ENCODE measurements at places on chromosomes 6 and 20.

GRCh38 chr6:110322874-110323242, 35.3 kb downstream of the METTL24 start:
- no peak for DNase-seq

GRCh38 chr20:64099880-64100565, 7.3 kb downstream of the NPBWR2 start:
- DNase-seq: no peak

DNA sequence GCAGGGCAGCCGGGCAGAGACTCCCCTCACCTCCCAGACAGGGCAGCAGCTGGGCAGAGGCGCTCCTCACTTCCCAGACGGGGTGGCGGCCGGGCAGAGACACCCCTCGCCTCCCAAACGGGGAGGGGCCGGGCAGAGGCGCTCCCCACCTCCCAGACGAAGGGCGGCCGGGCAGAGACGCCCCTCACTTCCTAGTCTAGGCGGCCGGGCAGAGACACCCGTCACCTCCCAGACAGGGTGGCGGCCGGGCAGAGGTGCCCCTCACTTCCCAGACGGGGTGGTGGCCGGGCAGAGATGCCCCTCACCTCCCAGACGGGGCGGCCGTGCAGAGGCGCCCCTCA, 6.6 kb upstream of the PRIM2 start:
- DNase-seq: no peak

GRCh38 chr6:51045548-51045947, 226.9 kb downstream of the TFAP2B start:
- no peak for DNase-seq

GRCh38 chr6:165769884-165770283, 106.8 kb upstream of the PDE10A start:
- DNase-seq: no peak

GRCh38 chr20:25041813-25042530, 16.0 kb downstream of the ACSS1 start:
- DNase-seq: no peak

GRCh38 chr6:125784365-125784764, 6.4 kb upstream of the NCOA7 start:
- DNase-seq: no peak

DNA sequence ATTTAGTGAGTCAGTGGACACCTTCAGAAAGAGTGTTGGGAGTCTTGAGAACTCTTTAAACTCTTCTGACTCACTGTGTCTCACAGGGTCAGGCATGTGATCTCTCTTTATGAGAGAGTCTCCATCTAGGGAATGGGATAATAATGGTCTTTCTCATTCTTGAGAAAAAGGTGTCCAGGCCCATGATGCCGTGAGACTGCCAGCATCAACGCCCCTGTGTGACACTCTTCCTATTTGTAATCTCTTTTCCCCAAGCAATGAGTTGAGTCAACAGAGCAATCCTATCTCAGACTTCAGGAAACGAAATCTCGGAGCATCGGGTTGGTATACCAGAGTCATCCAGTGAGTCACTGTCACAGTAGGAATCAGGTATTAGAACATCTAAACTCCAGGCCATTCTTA, 82.3 kb upstream of the BMP2 start:
- DNase-seq: no peak

- no peak for DNase-seq
These were observed 670.6 kb downstream of the CD109 start for GRCh38 chr6:74366634-74367033.

DNA sequence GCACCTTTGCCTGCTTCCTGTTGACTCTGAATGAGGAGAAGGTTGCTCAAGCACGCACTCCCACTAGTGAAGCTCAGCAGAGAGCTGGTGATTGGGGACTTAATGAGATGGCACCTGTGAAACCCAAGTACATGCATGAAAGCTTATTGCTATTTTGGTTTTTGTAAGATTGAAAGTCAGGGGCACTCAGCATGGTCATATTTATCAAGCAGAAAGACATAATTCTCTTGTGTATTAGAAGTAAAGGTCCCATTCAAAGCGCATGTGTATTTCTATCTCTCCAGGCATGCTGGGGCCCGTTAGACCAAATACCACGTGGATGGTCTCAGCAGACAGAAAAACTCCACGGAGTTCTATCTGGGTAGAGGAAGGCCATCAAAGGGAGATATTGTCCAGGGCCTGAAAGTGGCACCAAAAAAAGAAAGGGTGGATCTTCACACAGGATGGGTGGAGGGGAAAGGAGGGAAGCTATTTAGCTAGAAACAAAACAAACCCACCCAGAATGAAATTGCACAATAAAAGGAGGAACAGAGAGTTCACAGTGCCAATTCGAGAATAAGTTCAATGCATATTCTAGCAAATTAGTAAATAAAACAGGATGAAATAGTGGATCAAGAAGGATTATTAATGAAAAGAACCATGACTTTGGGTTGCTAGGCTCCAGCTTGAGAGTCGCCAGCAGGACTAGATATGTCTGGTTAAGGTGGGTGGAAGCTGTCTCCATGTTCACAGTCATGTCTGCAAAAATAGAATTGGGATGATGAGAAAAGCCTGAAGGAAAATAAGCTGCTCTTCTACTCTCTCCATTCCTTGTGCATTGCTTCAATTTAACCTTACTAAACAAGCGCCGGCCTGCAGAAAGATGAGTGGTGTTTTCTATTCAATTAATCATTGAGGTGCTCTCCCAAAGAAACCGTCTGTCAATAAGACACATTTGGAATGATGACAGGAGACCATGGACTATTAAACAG, 224.9 kb upstream of the DTNBP1 start:
- no peak for DNase-seq

GRCh38 chr6:31528307-31528777, 420 bp upstream of the MCCD1 start:
- DNase-seq: no peak

- DNase-seq: no peak
These were observed 5.2 kb upstream of the ZC3H12D start for GRCh38 chr6:149489967-149490366.

DNA sequence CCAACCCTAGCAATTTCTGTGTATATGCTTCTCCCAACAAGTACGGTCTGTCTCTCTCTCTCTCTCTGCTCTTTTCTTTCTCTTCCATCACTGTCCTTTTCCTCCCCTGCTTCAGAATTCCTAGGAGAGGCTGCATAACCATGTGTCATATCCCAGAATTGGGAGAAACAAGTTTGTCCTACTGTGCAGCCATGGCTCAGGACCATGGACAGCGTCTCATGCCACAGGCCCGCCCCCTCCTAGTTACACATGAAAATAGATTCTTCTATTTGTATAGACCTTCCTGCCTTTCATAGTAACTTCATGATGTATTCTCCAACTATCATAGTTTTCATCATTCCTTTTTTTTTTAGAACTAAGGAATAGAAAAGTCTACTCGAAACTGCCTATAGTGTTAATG, 98.0 kb downstream of the FNDC1 start:
- no peak for DNase-seq

DNA sequence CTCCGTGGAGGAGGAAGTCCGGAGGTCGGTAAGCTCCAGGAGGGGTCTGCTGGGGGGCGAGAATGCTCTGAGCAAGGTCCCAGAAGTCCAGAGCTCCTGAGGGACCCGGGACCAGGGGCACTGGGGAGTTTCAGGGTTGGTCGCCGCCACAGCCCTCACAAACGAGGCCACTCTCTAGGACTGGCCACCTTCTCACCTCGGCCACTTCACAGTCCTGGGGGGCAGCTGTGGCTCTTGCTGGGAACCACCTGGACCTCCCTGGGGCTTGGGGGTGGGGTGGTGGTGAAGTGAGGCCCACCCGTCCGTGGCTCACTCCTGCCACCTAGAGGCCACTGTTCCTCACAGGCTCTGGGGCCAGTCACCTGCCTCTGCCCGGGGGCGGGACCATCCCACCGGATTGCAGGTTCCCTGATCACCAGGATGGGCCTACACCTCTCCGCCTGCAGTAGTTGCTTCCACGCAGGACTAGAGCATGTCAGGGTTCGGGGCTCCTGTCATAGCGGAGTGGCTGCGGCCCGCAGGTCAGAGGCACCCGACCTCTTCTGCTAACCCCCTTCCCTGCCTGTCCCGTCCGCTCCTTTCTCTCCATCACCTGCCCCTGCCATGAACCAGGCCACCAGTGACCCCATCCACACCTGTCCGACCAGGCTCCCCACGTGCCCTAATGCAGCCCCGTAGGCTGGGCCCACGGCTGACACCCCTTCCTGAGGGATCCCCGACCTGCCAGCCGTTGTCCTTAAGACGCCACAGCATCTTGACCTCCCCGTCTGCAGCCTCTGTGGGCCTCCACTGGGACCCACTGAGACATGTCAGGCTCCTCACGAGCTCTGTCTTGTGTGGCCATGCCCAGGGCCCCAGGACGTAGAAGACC, 5.1 kb upstream of the TCEA2 start:
- no peak for DNase-seq

GRCh38 chr6:137358273-137358672, 135.9 kb downstream of the OLIG3 start:
- DNase-seq: no peak

DNA sequence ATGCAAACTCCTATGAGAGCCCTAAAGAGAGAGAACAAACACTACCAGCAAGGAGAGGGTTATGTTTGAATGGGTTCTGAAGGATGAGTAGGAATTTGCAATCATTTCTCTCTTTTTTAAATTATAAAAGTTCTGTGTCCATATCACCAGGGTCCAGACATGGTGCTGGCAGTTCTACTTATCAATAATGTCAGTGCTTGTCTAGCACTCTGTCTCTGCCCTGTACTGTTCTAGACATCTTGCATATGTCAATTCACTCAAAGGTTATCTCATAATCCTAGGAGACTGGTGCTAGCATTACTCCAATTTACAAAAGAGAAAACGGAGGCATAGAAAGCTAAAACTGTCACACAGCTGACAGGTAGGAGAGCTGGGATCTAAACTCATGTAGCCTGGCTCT, 101.3 kb downstream of the VEGFA start:
- DNase-seq: no peak

GRCh38 chr20:36862857-36863668, 12.9 kb upstream of the TLDC2 start:
- no peak for DNase-seq

DNA sequence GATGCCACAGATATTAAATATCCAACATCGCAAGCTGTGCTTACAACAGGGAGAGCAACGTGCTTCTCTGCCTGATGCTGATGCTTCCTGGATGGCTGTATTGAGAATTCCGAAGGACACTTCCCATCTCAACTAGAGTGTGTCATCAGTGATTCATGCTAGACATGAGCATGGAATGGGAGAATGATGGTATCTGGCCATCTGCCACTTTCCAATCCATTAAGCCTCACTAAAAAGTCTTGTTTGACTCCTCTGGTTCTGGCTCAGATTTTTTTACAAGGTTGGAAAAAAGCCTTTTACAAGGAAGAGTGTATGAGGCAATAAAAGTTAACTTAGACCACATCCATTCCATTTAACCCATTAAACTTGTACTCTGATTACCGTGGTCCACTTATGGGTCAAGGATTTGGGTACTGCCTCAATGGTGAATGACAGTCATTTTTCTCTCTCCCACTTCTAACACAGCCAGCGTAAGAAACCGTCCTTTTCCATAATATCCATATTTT, 265.3 kb downstream of the UST start:
- no peak for DNase-seq

DNA sequence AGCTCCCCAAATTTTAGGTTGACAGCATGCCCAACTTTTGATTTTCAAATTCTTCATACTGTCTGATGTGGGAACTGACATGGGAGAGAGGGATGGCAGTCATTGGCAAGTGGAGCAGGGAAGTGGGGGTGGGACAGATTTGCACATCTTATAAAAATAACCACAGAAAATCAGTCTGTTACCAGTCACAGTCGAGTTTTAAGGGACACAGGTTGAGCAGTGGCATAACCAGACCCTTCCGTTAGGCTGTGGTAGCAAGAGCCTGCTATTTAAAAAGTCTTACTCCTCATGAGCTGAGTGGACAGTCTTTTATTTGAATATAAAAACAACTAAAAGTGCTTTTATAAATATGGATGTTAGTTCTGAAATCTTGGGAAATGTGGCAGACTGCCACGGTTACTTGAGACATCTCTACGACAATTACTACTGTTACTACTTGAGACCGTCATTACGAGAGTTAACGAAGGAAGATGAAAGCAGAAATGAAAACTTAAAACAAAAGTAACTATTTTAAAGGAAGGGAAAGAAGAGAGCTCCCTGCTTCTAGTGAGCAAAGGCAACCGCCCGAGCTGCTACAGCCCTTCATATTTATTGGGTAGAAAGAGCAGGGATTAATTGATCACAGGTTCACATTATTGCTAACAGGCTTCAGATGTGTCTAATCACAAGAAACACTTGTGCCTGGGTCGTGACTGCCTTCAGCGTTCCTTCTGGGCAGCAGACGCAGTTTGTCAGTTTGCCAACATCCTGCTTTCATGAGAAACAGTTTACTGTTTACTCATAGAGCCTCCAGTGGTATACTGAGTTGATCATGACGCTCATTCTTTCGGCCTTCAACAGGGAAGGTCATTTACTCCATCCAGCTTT, 71.3 kb downstream of the EFHC1 start:
- DNase-seq: no peak

- DNase-seq: no peak
These were observed 41.2 kb upstream of the PROKR2 start for GRCh38 chr20:5357946-5358345.

DNA sequence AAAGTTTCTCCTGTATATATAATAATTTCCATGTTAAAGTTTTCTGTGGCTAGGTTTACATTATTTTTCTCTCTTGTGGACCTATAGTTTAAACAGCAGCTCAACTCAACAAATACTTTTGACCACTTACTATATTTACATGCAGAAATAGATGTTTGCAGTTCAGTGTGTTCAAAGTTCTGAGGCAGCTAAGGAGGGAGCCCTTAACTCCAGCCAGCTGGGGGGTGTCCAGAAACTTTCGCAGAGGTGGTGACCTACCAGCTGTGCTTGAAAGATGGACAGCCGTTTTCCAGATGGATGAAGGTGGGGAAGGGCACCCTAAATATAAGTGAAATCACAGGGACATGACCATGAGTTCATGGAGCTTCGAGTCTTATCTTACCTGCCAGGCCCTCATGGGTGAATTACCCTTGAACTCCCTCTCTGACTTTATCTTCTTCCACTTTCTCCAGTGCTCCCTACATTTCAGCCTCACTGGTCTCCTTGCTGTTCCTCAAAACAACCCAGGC, 33.4 kb downstream of the DHX35 start:
- no peak for DNase-seq

DNA sequence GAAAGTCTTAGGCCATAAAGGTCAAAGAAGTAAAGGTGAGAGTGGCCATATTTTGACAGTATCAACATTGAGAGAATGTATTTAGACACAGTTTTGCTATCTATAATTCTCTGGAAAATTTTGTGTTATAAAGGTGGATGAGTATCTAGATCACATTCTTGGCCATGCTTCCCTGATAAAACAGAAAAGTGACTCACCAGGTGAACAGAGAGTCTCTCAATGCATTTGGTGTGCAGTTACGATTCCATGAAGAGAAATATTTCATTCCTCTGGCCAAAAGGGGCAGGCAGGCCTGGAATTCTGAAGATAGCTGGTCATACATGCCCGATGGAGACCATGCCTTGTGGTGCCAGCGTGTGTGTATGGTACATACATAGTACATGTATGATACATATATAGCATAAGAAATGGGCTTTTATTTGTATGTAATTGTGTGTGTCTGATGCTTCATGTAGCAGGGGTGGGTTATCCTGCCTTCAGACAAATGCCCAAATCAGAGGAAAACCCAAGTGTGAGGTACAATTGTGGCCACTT, 164.0 kb downstream of the SOBP start:
- DNase-seq: no peak

Measured in esophagus squamous epithelium (tissue), 5 donors.